Sigmoid colon (tissue), 7 donors: ENCODE measurements at places on chromosomes 7 and 10.
A peak's percentile ranks its signal among the peaks of the same experiment; 100 is the strongest.

- DNase-seq = no peak
These were observed 93.4 kb upstream of the PDLIM1 start for GRCh38 chr10:95384011-95384704.

GRCh38 chr10:21513405-21513788 lies 12.1 kb downstream of the SKIDA1 start:
- DNase-seq = no peak

GRCh38 chr10:71216751-71217265 lies 4.4 kb downstream of the UNC5B start:
- DNase-seq = no peak

GRCh38 chr7:116222501-116222900 lies 12.2 kb downstream of the TES start:
- DNase-seq = no peak

GRCh38 chr10:100013621-100014020 lies 3.9 kb upstream of the DNMBP start:
- DNase-seq = no peak

DNA sequence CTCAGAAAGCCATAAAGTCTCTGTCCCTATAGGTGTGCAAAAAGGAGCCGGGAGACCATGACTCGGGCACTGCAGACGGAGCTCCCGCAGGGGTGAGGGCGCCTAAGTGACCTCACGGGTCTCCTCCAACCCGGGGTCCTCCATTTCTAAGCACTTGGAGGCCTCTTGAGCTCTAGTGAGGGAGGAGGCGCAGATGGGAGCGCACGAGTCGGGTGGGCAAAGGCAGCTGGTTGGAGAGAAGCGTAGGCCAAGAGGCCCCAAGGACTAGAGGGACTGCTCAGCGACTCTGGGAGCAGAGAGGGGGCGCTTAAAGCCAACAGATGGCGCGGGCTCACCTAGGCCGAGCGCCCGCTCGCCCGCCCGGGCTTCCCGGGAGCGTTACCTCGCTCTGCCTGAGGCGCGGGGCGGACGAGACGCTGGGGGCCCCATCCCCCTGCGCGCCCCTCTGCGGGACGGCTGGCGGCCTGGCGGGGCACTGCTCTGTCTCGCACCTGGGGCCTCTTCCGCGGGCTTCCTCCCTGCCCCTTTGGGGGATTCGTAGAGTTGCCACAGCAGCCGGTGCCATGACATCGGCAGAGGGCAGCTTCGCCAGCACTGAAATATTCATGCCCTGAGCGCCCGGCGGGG lies 523 bp upstream of the CDH23 start:
- peak; percentile 75 for DNase-seq

GRCh38 chr7:50262446-50262845 lies 42.1 kb upstream of the IKZF1 start:
- no peak for DNase-seq

DNA sequence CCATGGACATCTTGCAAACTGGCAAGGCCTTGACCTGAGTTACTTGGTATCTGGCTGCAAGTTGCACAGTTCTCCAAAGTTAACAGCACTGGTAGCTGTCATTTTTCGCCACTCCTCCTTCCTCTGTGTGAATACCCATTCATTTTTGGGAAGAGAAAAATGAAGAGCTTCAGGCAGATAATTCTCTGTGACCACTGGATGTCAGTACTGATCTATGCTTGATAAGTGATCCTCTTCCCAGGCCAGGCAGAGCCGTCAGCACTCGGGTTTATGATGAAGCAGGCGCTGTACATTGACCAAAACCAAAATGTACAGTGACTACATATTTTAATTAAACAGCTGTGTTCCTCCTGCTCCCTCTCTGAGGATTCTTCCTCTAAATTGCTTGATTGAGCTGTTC lies 55.9 kb upstream of the PDZD8 start:
- DNase-seq = no peak
